ENCODE measurements at places on chromosomes 1 and 21.

DNA sequence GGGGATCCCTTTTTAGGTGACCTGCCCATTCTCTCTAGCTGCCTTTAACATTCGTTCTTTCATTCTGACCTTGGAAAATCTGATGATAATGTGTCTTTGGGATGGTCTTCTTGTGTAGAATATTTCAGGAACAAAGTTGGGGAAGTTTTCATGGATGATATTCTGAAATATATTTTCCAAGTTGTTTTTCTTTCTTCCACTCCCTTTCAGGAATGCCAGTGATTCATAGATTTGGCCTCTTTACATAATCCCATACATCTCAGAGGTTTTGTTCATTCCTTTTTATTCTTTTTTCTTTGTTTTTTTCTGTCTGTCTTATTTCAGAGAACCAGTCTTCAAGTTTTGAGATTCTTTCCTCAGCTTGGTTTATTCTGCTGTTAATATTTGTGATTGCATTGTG, 13.9 kb upstream of the SCMH1 start:
- DNase-seq: no peak

DNA sequence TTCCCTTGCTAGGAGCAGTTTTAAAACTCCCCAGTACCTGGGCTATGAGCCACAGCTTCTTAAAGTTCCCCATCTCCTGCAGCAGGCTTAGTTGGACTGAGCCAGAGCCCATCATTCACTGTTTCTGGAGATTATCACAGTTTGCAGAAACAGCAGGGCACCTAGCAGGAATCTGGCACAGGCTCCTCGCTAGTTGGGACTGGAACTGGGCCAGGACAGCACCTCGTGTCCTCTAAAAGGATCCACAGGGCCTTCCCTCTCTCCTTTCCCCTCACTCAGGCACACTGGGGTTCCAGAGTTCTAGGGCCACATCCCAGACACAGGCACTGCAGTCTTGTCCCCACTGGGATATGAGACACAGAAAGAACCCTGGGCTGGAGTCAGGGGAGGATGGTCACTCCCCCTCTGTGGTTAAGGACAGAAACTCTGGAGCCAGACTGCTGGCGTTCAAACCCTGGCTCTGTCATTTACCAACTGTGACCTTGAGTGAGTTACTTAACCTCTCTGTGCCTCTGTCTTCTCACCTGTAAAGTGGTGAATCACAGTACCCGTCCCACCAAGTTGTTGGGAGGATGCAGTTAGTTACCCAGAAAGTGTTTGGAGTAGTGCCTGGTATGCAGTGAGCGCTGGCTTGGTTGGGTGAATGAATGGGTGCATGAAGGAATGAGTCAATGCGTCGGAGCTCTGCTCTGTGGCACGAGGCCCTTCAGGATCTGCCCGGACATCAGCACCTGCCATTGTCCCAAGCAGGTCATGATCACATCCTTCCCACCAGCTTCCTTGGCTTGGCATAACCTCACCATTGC, 18.8 kb upstream of the ECE1 start:
- no peak for DNase-seq

- DNase-seq: no peak
Observed at GRCh38 chr21:16145479-16145878, 415.7 kb downstream of the USP25 start.

- no peak for DNase-seq
Observed at GRCh38 chr1:53411541-53412152, 47.6 kb upstream of the DMRTB1 start.

- DNase-seq: no peak
Observed at GRCh38 chr21:39083377-39084008, 99.8 kb downstream of the PSMG1 start.

DNA sequence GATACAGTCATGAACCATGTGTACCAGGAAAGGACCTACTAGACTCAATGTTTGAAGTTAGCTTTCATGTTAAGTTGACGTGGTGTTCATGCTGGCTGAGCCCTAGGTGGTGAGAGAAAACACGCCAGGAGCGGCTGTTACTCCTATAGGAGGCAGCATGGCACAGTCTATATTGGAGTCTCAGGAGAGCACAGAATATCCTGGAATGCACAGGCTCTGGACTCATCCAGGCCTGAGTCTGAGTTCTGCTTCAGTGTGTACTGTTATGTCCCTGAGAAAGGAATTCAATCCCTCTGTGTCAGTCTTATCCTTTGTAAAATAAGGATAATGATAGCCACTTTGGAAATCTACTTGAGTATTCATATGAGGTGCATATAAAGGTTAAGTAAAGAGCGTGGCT, 41.2 kb downstream of the DPT start:
- no peak for DNase-seq

GRCh38 chr21:25406887-25407579, 200.2 kb downstream of the MRPL39 start:
- DNase-seq: no peak

GRCh38 chr1:200971428-200971903, 52.0 kb downstream of the KIF21B start:
- no peak for DNase-seq

- no peak for DNase-seq
Observed at GRCh38 chr21:35266546-35266945, 217.4 kb upstream of the RUNX1 start.

DNA sequence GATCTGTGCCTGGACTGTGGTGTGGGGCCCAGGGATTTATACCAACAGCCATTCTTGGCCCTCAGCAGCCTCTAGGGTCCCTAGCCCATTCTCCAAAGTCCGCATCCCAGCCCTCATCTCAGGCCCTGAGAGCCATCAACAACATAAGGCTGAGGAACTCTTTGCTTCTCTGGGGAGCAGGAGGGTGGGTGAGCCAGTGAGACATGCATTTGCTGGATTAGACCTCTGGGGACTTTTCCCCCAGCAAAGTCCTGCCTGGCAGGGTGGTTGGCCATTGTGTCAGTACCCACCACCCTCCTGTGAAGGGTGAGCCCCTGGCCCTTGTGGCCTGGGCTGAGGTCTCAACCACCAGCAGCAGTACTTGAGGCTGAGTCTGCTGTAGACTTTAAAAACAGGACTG, 24.2 kb upstream of the FAM20B start:
- DNase-seq: no peak

DNA sequence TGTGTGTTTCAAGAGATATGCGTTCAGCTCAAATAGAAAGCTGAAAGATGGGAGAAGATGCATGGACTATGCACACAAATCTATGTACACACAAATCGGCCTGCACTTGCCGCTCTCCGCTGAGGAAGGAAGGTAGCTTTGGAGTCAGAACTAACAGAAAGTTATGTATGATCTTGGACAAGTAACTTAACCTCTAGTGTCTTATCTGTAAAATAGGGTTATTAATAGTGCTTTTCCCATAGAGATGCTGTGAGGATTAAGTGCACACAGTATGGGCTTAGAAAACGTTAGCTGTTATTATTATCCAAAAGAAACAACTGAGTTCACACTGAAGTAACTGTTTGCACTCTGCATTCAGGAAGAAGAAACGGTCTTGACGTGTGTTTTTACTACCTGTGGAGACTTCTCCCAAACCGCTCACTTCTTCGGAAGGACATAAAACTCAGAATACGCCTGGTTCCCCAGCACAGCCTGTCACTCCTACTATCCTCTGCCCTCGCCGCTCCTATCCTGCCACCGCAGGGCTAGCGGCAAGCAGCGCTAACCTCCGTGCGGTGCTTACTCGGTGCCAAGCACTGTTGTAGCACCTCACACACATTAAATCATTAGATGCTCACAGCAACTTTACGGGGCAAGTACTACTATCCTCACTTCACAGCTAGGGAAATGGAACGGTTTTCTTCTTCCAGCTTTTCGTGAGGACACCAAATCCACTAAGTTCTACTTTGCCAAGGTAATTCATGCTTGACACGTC, 1.3 kb downstream of the TGFBR3 start:
- no peak for DNase-seq

- no peak for DNase-seq
Observed at GRCh38 chr1:17145648-17146047, 26.4 kb upstream of the PADI2 start.

GRCh38 chr21:31660259-31660565, 719 bp downstream of the SOD1 start:
- DNase-seq: no peak

GRCh38 chr1:87052400-87052799, 138.0 kb downstream of the HS2ST1 start:
- no peak for DNase-seq

DNA sequence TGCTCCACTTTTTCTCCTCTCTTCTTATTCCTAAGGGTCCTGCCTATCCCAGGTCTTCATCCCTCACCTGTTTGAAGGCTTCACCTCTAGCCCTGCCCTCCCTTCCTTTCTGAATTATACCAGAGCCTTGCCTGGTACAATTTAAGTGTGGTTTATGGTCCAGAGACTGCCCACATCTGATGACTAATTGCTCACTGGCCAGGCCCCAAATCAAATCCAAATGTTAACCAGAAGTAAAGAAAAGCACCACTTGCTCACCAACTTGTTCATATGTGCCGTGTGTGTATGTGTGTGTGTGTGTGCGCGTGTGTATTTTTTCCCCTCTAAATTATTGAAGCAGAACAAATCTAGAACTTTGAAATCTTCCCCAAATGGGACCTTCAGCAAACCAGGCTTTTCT, 26.4 kb downstream of the MYOM3 start:
- DNase-seq: no peak

- DNase-seq: no peak
Observed at GRCh38 chr1:147613506-147613905, 56.8 kb downstream of the ACP6 start.

DNA sequence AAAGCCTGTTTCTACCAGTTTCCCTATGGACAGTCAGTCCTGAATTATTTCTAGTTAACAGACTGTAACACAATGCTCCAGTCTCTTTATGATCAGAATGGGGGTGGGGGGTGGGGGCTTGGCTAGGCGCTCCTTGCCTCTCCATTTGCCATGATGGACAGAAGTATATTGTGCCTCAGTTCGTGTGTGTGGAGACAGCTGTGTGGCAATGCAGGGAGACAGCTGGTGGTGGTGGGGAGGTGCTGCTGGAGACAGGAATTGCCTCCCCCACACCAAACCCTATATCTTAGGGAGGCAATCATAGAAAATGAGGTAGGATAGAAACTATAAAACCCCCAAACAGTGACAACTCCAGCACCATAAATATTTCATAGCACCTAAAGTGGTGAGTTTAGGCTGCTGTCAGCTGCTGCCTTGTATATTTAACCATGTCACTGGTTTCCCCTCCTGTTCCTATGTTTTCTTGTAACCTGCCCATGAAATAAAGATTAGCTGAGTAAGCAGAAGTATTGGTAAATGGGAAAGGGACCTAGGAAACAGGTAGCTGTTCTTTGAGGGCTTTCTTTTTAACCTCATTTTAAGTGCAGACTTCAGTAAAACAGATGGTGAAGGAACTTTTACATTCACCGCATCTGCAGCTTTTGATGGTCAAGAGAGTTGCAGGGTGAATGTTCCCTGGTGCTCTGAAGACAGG, 3.4 kb downstream of the PLXNA2 start:
- DNase-seq: no peak

DNA sequence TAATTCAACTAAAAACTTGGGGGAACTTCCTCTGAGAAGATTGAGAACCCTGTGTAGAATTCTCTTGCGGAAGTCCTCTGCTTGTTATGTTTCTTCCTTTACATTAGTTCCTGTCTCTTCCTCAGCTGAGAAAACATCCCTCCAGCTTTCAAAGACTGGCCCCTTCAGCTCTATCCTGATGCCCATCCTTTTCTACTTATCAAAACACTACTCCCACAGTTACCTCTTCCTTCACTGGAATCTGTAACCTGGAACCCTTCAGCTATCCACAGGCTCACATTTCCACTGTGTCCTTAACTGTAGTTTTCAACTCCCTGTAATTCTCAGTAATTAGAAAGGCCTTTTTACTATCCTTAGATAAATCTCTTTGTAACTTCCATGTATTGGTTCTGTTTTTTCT, 6.0 kb upstream of the DEDD start:
- DNase-seq: no peak

- no peak for DNase-seq
Observed at GRCh38 chr1:200124309-200124708, 96.8 kb downstream of the NR5A2 start.

- no peak for DNase-seq
Observed at GRCh38 chr1:232166942-232167341, 463.0 kb downstream of the SIPA1L2 start.

DNA sequence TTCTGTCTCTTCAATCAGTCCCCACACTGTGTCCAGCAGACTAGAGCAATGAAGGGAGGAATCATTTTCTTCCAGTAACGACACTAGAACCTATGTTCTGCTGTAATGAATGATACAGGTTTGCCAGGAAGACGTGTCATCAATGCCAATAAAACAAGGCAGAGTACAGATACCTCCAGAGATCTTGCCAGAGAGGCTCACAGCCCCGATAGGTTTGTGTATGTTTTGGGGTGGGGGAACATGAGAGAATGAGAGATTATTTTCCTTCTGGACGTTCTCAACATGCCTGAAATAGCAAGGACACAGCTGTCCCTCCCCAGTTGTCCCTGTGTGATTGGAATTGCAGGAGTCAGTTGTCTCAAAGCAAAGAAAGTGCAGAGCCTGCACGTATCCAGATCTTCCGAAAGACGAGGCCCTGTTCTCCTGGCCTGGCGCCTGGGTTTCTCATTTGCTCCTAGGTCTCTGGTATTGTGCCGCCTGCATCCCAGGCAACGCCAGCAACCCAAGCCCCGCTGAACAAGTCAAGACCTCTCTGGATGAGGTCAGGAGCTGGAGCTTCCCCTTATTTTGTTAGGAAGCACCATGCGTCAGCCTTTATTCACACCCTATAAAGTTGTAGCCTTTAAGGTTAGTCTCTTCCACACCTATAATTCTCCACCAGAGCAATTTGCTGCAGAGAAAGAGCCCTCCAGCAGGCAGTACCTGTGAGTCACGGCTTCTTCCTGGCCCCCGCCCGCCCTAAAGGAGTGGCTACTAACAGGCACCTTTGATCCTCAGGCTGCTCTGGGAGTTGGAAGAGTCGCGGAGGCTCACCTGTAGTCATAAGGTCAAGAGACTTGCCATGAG, 130.5 kb downstream of the TOMM20 start:
- DNase-seq: no peak

DNA sequence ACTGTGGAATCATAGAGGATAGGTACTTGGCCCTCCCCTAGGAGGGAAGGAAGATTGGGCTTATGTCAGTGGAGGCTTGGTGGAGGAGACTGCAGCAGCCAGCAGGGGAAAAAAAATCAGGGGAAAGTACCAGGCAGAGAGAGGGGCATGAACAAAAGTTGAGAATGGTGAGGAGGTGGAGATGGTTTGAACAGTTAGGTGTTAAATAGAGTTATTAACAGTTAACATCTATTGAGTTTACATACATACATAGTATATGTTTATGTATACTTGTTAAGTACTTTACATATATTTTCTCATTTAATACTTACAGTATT, 136.5 kb upstream of the HNRNPU start:
- DNase-seq: no peak

- no peak for DNase-seq
Observed at GRCh38 chr1:225435076-225435475, 7.2 kb upstream of the LBR start.

GRCh38 chr1:201877877-201878401, 10.8 kb upstream of the SHISA4 start:
- no peak for DNase-seq

GRCh38 chr1:167648978-167649744, 19.1 kb downstream of the RCSD1 start:
- no peak for DNase-seq

- no peak for DNase-seq
Observed at GRCh38 chr1:162285149-162285561, 91.5 kb downstream of the SPATA46 start.

Measured in AG04449 (cell line).